ENCODE measurements at places on chromosomes 6 and 20.

DNA sequence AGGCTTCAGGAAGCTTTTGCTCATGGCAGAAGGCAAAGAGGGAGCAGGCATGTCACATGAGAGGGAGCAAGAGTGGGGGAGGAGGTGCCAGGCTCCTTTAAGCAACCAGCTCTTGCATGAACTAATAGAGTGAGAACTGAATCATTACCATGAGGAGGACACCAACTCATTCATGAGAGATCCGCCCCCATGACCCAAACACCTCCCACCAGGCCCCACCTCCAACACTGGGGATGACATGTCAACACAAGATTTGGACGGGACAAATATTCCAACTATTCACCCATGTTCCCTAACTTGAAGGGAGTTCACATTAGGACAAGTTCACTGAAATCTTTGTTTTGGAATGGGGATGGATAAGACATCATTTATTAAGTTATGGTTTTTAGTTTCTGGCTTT is 155.2 kb upstream of the ESR1 start:
- no peak for DNase-seq

DNA sequence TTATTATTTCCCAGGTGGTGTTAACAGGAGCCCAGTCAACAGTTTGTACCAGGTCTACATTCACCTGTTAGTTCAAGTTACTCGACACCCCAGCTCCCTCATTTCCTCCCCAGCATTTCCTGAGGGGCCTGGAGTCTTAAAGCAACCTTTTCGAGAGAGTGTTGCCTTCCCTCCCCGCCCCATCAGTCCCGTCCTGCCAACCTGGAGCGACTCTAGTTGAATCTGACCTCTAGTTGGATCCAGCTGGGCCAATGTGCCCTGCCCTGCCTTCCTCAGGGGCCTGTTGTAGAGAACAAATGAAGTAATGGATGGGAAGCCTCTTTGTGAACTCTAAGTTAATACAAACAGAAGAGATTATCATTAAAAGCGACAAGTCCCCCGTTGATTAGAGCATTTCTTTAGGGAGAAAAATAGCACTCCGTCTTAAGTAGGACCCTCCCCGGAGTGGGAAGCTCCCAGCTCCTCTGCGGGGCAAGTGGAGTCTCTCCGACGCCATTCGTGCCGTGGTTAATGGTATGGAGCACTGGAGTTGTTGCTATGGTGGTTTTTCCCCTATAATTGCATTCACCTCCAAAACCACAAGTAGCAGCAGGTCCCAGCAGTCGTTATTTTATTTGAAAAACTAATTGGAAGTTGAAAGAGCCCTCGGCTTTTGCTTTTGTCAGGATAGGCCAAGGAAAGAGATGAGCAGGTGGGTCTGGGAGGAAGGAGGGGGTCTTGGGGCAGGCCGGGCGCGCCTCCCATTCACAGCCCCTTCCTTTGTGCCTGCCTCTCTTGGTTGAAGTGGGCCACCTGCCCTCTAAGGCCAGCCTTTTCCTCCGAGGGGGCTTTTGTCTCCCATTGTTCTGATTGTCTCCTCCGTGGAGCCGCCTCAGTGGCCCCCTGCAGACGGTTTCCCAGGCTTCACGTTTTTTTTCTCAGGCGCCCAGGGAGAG is 16.1 kb downstream of the GHRH start:
- no peak for DNase-seq

GRCh38 chr20:704726-705125 is 29.1 kb upstream of the SCRT2 start:
- DNase-seq = no peak

- DNase-seq = no peak
These were observed 65.8 kb upstream of the RPS6KA2 start for GRCh38 chr6:166692723-166693302.

- no peak for DNase-seq
These were observed 196.1 kb downstream of the TRIM27 start for GRCh38 chr6:28727559-28728211.

GRCh38 chr6:98548301-98548700 is 286.1 kb upstream of the POU3F2 start:
- DNase-seq = no peak

DNA sequence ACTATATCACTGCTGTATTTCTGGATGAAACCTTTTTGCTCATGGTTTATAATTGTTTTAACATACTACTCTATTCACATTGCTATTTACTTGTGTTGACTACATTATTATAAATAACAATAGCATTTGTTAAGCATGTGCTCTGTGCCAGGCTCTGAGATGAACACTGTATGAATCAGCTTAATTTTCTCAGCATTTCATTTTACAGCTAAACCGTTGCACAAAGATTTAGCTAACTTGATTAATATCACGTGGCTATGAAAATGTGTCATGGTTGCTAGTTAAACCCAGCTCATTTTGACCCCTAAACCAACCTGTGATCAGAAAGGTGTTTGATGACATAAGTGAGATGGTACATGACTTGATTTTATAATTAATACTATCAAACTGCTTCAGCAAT is 77.5 kb downstream of the NCOA7 start:
- DNase-seq = no peak

GRCh38 chr6:1605004-1605892 is 4.5 kb upstream of the FOXC1 start:
- DNase-seq = no peak

DNA sequence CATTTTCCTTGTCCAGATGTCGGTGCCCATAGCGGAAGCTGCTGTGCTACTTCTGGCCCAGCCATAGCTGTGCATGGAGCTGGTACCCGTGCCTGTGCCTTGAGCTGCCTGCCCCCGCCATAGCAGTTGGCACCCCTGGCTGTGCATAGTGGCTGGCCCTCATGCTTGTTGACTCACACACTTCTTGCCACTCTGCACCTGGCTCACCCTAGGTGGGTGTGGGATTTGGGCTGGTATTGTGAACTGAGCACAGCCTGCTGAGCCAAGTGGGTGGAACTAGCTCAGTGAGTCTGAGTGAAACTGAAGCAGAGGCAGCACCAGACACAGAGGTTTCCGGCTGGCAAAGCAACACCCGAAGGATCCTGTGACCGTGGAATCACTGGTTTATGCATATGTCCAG is 689.5 kb upstream of the EYS start:
- DNase-seq = no peak

DNA sequence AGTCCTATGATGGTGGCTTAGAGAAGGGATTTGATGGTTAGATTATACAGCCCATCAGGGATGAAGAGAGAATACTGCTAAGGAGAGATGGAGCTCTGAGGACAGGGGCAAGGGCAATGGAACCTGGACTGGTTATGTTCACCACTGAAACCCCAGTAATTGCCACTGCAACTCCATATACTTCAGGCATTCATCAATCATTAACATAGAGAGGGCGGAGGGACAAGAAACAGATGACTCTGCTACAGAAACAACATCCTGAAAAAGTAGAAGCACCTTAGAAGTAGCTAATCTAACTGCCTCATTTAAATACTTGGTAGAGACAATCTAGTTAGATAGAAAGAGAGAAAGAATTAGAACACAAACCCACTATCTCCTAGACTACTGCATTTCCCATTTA is 89.8 kb downstream of the MDN1 start:
- no peak for DNase-seq

GRCh38 chr6:106890447-106890846 is 84.1 kb downstream of the CD24 start:
- DNase-seq = no peak

DNA sequence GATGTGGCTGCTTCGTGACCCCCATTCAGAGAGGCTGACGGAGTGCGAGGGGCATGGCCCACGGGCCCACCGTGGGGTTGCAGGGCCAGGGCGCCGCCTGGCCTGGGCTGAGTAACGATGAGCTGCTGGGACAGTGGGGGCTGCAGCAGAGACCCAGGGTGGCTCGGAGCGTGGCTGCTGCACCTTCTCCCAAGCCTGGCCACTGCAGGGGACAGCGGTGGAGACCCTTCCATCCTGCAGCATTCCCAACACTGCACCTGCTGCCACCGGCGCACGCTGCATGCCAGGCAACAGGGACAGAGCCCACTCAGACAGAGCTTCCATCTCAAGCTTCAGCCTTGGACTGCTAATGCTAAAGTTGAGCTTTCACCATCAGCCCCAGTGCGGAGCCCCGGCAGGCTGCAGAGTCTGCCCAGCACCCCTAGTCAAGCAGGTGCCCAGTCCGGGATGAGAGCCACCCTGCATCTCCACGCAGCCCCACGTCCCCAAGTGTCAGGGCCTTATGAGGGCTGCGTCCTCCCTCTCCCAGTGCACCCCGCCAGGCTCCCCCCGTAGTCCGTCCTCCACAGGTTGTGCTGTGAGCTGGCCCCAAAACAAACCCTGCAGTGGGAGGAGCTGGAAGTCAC is 89.4 kb upstream of the AFDN start:
- no peak for DNase-seq

- no peak for DNase-seq
These were observed 67.3 kb upstream of the DDR1 start for GRCh38 chr6:30816791-30817739.

GRCh38 chr6:39428152-39428551 is 105.7 kb upstream of the KCNK16 start:
- DNase-seq = no peak

DNA sequence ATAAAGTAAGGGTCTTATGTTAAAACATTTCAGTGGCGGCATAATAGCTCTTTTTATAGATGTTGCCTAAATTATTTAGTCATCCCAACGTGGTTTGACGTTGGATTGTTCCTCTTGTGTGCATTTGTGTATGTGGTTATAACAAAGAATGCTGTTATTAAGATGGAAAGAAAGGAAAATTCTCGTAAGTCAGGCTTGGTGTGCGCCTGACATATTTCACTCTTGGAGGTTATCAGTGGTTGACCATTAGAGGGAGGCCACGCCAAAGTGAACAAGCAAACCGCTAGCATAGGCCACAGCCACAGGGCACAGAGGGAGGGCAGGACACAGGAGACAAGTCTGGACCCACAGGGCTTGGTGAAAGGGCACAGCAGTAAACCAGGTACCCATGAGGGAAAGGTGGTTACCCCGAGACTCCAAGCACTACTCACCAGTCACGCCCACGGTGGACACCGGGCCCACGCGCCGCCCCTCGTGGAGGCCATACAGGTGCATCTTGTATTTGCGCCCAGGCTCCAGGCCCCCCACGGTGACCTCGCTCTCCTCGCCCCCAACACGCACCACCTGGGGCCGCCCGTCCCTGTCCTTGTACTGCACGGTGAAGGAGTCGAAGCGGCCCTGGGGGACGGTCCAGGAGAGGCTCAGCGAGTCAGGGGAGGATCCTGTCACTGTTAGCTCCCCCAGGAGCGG is 22.9 kb downstream of the CYP21A2 start:
- no peak for DNase-seq

DNA sequence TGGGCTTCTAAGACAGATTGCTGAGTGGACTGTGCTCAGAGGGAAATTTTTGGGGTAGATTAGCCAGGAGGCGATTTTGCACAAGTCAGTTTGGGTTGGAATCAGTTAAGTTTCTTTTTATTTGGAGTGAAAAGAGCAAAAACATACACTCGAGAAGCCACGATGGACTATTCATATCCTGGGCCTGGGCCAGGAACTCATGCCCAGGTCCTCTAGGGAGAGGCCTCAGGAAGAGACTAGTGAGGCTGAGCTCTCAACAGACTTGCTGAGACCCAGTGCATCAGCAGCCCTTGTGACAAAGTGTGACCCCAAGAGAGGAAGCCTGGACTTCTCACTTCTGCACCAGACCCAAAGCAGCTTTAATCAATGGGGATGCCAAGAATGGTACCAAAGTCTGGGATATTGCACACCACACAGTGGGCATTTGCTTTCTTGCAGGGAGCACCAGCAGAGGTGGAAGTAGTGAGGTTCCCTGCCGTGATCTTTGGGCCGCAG is 61.6 kb upstream of the MAFB start:
- no peak for DNase-seq

DNA sequence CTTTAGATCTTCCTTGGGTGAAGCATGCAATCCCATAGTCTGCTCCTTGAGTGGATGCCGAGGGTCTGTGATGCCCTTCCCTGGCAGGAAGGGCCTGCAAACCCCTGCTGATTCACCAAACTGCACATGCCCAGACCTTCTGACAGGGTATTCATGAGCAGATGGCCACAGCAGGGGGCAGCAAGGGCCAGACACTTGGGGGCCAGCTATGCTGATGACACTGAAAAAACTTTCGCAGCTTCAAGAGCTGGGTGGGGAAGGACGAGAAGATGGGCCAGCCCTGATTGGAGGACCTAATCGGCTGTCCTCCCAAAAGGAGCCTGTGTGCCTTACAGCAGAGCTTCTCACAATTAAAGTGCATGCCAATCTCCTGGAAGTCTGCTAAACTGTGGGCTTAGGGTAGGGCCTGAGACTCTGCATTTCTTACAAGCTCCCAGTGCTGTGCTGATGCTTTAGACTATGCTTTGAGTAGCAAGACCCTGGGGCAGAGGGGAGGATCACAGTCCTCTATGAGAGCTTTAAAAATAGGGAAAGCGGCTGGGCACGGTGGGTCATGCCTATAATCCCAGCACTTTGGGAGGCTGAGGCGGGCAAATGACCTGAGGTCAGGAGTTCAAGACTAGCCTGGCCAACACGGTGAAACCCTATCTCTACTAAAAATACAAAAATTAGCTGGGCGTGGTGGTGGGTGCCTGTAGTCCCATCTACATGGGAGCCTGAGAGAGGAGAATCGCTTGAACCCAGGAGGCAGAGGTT is 15.2 kb upstream of the GDAP1L1 start:
- DNase-seq = no peak

DNA sequence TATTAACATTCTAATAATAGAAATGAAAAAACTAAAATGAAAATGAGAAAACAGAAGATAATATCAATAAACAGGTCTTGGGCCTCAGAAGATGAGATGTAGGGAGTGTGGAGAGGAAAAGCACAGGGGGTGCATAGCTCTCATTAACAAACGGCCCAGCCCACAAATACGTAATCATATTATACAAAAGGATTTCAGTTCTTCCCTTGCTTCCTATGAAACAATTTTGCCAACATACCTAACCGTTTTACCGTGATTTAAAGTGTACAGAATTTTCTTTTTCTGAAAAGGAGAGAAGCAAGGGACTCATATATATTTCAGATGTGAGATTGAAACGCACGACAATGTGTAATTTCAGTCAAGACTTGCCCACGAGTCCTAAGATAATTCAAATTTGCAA is 136.0 kb downstream of the HFE start:
- DNase-seq = no peak

All from stimulated activated CD8-positive, alpha-beta memory T cell treated with anti-CD3 and anti-CD28 coated beads, Interleukin-4, amount 100 ng/mL, for 4 hours (primary cell).